ENCODE measurements at places on chromosomes 16 and 17. TPM values are rescaled to one million over a fixed set of nuclear protein-coding genes. Genes with fewer than 3 reads are reported as not detected.

GRCh38 chr16:86245351-86245750 is 265.0 kb upstream of the FOXF1 start:
- no peak for DNase-seq

GRCh38 chr16:28974007-28974436 is 556 bp upstream of the SPNS1 start:
- DNase-seq: peak; percentile 67

The ARHGAP23 gene
- total RNA-seq: 215 TPM

The ACE gene
- total RNA-seq: 1.6 TPM

The FA2H gene
- total RNA-seq: not detected

GRCh38 chr17:30950669-30951399 is 20.0 kb upstream of the RNF135 start:
- peak; percentile 87 for DNase-seq

The ADAMTS18 gene
- total RNA-seq: not detected

DNA sequence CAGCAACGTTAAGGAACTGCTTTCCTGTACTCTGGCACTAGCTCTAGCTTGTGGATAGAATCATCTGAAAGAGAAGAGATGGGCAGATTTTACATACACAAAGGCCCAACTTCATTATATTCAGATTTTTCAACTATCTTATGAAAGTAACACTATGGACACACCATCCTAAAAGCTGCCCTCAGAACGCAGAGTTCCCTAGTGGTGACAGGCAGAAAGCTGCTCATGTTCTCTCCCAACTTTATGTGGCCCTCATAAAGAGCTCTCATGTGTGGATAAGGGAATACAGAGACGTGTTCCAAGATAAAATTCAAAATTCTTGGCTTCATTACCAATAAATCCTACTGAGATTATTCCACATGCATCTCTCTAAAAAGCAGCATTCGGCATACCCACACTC is 1.5 kb downstream of the CFAP20 start:
- DNase-seq: peak; percentile 30
